ENCODE measurements at places on chromosomes 6 and 20.

DNA sequence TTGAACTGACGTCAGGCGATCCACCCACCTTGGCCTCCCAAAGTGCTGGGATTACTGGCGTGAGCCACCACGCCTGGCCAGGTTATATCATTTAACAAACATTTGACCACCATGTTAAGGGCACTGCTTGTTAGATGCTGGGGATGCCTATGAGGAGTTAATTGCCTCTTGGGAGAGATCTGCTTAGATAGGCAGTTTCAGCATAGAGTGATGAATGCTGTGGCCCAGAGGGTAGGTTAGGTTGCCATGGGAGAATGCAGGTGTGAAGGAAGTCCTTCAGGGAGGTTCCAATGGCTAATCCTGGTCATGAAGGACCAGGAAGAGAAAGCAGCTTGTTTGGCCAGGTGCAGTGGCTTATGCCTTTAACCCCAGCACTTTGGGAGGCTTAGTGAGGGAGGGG is 17.0 kb downstream of the PHF20 start:
- no peak for DNase-seq

- DNase-seq = no peak
Observed at GRCh38 chr6:1739680-1740079, 130.0 kb downstream of the FOXC1 start.

GRCh38 chr6:145112711-145113148 is 622.6 kb downstream of the EPM2A start:
- DNase-seq = no peak

DNA sequence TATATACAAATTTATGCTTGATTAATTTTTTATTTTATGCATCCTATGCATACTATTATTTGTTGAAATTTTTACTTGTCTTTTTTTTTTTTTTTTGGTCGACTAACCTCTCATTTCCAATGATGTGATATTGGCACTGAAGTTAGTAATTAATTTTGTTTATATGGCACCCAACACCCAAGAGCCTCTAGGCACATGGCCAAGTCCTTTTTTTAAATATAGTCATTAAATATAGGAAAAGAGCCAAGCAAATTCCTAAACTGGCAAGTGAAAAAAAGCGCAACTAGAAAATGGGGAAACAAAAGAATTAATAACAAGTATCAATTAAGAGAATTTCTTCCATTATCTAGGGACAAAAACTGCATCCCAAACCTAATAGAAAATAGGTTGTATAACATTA is 85.5 kb upstream of the HS3ST5 start:
- peak; percentile 67 for DNase-seq

GRCh38 chr20:64192406-64192805 is 28.2 kb downstream of the MYT1 start:
- DNase-seq = no peak

DNA sequence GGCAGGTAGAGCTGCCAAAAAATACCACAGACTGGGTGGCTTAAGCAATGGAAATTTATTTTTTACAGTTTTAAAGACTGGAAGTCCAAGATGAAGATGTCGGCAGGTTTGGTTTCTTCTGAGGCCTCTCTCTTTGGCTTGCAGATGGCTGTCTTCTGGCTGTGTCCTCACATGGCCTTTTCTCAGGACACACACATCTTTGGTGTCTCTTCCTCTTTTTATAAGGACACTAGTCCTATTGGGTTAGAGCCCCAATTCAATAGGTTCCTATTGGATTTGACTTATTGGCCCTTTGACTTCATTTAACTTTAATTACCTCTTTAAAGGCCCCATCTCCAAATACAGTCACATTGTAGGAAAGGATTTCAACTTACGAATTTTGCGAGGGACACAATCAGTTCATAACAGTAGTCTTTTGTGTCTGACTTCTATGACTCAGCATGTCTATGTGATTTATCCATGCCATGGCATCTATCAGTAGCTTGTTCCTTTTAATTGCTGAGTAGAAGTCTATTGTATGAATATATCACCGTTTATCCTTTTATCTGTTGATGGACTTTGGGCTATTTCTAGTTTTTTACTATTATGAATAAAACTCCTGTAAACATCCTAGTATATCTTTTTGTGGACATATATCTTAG is 11.0 kb upstream of the TCP11 start:
- no peak for DNase-seq

GRCh38 chr6:13535306-13535705 is 39.1 kb upstream of the SIRT5 start:
- DNase-seq = no peak

DNA sequence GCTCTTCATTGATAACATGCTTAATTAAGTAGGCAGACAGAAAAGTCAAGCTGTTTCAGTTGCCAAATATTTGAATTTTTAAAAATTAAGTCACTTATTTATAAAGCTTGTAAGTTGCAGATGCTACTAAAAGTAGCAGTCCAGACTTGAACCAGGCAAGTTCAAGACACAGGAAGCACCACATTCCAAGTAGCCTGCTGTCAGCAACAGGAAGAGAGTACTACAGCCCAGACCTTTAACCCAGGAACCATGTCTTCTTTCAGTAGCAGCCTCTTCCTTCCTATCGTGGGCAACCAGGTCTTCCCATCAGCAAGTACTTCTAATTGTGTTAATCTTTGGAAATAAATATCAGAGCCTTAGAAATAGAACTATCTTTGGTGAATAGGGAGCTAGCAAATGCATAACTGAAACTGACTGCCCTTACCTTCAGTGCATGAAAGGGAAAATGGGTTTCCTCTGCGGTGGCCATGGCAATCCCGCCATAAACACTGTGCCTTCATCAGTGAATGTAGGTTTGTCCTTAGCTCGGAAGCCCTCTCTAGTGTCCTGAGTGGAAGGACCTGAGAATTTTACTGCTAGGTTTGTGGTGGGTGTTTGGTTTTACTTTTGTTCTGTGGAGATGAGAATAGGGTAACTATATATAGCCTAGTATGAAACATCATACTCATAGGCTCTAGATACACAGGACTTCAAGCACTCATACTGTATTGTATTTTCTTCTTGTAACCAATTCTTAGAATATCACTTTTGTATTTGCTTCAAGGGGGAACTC is 95.6 kb downstream of the SYCP2 start:
- no peak for DNase-seq

- no peak for DNase-seq
Observed at GRCh38 chr6:148854992-148855391, 108.2 kb downstream of the UST start.

DNA sequence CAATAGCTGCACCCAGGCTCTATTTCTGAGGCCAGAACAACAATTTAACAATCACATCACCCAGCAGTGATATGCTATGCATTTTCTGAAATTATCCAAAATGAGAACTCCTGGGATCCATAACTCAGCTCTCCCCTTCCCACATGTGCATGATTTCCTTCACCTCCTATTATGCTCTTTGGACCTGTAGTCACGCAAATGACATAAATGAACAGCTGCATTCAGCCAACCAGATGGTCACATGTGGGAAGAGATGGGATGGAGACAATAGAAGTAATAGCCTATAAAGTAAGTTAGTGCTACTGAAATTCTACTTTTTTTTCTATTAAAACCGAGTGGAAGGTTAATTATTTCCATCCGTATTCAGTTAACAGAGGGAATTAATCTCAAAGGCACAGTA is 662.1 kb upstream of the ID4 start:
- no peak for DNase-seq

- peak; percentile 4 for DNase-seq
Observed at GRCh38 chr6:100704961-100705360, 176.2 kb downstream of the ASCC3 start.

- no peak for DNase-seq
Observed at GRCh38 chr6:52984247-52984646, 10.8 kb downstream of the GSTA4 start.

GRCh38 chr20:20549704-20550103 is 162.7 kb downstream of the RALGAPA2 start:
- peak; percentile 46 for DNase-seq

DNA sequence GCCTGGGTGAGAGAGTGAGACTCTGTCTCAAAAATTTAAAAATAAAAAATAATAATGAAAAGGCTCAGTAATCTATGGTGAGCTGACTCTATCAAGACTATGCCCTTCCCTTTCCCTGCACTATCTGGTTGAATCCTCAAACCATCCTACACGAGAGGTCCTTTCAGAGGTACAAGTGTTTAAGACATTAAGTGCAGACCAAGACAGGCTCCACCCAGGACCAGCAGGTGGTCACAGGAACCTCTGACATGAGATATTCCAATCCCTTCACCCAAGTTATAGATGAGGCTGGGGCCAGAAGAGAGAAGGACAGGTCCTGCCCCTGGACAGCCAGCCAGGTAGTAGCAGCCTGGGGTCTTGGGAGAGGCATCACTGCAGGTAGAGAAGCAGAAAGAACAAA is 182.6 kb downstream of the NFATC2 start:
- no peak for DNase-seq

- DNase-seq = no peak
Observed at GRCh38 chr6:6008089-6008647, 1.4 kb upstream of the NRN1 start.

- DNase-seq = no peak
Observed at GRCh38 chr6:2917801-2918445, 14.8 kb upstream of the SERPINB9 start.

DNA sequence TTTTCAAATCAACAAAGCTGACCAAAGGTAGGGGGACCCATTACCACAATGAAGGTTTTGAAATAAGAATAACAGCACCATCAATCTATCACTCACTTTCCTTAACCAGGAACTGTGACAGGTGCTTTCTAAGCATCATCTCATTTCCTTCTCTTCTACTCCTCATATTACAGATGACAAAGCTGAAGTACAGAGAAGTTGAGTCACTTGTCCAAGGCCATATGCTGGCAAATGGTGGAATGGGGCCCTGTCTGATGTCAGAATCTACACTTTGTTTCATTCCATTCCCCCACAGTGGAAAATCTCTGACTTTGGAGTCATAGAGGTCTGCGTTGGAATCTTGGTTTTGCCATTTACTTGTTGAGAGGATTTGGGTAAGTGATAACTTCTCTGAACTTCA is 222.5 kb upstream of the LRFN2 start:
- no peak for DNase-seq

DNA sequence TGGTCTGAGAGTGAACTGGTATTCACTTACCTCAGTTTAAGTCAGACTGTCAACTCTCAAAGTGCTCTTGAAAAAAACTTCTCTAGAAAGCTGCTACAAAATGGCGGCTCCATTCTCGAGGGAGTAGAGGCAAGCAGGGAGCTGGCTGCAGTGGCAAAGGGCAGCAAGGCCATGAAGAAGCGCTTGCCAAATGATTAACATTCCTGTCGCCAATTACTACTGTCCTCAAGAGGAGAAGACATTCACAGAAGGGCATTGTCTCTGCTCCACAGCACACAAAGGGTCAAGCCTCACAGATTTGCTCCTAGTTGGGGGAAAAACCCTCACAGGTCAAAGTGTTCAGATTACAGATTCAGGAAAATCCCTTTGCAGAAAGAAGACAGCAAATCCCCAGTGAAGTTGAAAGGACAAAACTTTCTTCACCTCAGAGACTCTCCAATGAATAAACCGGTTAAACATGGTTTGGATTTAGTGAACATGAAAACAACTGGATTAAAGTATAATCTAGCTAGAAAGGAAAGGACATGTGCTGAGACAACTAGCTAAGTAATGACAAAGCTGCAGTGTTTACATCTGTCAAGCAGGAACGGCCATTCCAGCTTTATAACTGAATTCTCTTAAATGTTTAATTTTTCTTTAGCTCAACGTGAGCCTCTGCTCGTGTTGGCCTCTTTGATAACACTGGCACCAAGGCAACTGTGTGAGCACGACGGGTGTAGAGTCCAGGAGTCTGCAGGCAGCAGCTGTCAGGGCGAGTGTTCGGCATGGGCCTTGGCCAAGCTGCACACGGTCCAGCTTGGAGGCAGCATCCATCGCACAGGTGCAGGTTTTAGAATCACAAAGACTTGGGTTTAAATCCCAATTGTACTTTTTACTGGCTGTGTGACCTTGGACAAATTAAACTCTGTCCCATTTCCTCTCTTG is 37.6 kb downstream of the NR2E1 start:
- no peak for DNase-seq

DNA sequence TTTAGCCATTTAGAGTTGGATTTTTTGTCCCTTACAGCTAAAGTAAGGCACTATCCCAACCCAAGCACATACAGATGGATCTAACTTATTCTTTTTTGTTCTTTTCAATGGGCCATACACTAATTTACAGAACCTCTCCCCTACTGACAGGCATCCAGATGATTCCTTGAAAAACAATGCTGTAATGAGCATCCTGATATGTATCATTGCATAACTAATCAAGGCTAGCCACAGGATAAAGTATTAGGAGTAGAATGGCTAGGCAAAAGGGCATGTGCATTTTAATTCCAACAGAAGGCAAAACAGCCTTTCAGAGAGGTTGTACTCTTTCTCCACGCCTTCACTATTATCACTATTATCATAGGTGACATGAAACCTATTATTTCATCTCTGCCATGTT is 54.1 kb downstream of the ELOVL5 start:
- DNase-seq = no peak

Data from NCI-H1694 (cell line).